ENCODE measurements at places on chromosomes 5 and 9.
A peak's percentile ranks its signal among the peaks of the same experiment; 100 is the strongest.

DNA sequence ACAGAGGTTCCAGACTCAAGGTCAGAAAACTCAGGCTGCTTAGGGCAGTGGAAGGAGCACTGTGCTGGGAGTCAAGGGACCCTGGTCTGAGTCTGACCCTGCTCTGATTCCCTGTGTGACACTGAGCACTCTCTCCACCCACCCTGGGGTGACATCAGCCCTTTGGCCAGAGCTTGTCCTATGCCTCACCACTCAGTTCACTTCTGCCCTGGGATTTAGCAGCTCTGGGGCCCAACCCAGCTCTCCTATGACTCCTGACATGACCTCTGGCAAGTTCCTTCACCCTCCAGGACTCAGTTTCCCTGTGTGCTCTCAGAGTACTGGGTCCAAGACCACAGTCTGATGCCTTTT is 63.9 kb downstream of the FAM114A2 start:
- DNase-seq: peak; percentile 63

GRCh38 chr9:104783588-104783987 is 19.7 kb downstream of the NIPSNAP3B start:
- no peak for DNase-seq

GRCh38 chr5:117454716-117455212 is 880.1 kb upstream of the SEMA6A start:
- peak; percentile 50 for DNase-seq

- DNase-seq: no peak
Measured at GRCh38 chr9:96556701-96557461, 62.8 kb downstream of the CDC14B start.

GRCh38 chr9:20988671-20989315 is 42.6 kb downstream of the HACD4 start:
- DNase-seq: peak; percentile 25

DNA sequence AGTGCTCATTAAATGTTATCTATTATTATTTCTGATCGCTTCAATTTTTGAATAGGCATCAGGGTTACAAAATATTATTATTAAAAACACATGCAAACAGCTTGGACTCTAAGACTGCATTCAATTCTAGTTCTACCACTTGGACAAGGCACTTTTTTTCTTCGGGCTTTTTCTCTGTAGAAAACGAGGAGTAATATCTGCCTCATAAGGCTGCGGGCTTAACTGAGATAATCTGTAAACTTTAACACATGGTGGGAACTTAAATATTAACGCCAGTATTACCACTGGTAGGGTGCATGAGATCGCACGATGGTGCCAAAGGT is 511 bp upstream of the SPDL1 start:
- no peak for DNase-seq

DNA sequence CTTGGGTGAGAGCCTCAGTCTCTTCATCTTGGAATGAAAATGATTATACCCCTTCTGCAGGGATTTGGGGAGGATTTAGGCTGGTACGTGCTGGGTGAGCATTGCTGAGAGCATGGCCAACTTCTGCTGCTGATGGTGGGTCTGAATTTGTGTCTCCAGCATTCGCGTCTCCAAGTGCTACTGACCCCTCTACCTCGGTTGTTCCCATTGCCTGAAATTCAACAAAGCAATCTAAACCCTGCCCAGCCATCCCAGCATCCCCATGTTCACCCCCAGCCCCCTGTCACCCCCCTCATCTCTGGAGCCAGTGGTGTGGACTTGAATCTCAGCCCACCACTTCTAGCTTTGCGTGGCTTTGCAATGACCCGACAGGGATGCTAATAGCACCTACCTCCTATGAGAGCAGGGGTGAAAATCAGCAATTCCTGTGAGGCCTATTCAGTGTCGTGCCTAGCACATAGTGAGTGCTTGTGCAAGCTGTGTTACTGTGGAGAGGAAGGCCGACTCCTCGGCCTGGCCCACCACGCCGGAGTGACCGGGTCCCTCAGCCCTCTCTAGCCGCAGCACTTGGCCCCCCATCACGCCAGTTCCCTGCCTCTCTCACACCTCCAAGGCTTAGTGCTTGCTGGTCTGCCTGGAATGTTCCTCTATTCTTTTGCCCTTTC is 43.4 kb upstream of the SH3PXD2B start:
- no peak for DNase-seq

DNA sequence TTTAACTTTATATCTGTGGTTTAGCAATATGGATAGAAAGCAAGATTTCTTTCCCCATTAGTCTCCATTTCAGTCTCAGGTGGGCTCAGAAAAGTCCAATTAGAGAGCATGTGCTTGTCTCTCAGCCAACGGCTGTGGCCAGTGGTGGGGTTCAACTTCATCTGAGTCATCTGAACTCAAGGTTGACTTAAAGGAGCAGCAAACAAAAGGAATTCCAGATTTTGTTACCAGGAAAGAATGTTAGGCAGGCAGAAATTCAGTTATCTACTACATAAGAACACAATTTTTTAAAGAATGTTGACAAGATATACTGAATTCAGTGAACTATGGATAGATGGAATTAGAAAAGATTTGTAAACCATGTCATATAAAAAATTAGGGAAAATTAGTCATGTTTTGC is 784.1 kb downstream of the MAT2B start:
- DNase-seq: no peak

- no peak for DNase-seq
Measured at GRCh38 chr5:177332896-177333260, 18.6 kb downstream of the LMAN2 start.

DNA sequence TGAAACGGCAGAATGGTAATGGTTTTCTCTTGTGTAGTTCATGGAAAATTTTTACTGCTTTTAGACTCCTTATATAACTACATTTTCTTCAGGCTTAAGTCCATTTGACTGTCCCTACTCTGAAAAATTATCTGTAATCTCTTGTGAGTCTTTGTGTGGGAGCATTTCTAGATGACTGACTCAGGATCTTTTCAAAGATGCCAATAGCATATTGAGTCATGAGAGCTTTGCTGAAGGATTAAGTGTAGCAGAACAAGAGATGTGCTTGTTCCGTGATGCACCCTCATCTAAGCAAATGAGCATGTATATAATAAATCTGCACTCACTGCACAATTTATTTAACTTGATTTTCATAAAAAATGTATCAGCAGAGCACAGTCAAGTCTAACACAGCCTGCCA is 298.7 kb upstream of the CDH6 start:
- DNase-seq: no peak

GRCh38 chr5:54867310-54867944 is 118.0 kb downstream of the ESM1 start:
- peak; percentile 14 for DNase-seq

DNA sequence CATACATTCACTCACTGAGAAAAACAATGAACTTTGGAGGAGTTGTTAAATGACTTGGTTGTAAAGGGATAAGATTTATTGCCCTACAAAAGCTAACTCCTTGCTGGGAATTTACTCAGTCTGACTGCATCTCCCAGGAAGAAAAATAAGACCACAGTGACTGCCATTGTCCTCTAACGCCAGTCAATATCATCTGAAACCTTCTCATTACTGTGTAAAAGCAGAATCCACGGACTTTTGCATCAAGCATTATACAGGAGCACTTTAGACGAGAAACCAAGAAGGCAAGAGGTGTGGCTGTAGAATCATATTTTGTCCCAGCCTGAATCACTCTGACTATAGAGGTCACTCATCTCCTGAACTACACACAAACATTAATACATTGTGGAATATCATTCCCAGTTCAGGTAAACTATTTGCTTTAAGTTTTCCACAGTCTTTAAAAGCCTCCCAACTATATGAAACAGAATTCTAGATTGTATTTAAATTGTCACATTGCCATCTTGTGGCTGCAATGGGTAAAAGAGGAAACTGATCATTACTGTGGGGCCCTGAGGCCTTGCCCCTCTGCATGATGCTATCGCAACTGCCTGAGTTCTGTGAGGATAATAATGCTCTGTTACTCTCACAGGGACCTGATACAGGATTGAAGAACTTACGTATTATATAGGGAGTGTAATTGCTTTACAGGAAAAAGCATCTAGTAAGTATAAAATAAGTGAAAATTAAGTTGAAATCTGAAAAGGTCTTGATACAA is 142.9 kb downstream of the SLCO4C1 start:
- DNase-seq: peak; percentile 38

GRCh38 chr5:82174128-82174918 is 103.8 kb downstream of the RPS23 start:
- DNase-seq: peak; percentile 92

DNA sequence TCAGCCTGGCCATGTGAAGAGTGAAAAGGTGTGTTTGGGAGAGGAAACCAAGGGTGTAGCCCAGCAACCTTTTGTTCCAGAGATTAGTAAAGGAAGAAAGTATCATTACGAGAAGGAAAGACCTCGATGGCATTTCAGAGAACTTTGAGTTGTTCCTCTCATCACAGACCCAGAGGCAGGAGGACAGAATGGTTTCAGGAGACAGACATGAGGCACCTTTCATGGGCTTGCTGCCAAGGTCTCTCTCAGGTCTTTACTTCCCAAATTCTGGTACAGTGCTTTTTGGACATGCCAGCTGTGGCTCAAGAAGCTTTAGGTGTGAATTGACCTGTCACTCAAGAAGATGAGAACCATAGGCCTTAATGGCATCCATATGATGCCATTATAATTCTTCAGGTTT is 2.8 kb upstream of the MCC start:
- no peak for DNase-seq
